ENCODE measurements at places on chromosomes 16 and 17. TPM values are rescaled to one million over a fixed set of nuclear protein-coding genes. Genes with fewer than 3 reads are reported as not detected.

The HGS gene
- total RNA-seq: 134 TPM

The TMEM238L gene
- not detected for total RNA-seq

The HSD17B2 gene
- total RNA-seq: 38.5 TPM

The HOXB1 gene
- not detected for total RNA-seq

The WFIKKN1 gene
- under 0.01 TPM for total RNA-seq

All from vein endothelial cell (primary cell).